ENCODE measurements at places on chromosomes 2 and 18.

DNA sequence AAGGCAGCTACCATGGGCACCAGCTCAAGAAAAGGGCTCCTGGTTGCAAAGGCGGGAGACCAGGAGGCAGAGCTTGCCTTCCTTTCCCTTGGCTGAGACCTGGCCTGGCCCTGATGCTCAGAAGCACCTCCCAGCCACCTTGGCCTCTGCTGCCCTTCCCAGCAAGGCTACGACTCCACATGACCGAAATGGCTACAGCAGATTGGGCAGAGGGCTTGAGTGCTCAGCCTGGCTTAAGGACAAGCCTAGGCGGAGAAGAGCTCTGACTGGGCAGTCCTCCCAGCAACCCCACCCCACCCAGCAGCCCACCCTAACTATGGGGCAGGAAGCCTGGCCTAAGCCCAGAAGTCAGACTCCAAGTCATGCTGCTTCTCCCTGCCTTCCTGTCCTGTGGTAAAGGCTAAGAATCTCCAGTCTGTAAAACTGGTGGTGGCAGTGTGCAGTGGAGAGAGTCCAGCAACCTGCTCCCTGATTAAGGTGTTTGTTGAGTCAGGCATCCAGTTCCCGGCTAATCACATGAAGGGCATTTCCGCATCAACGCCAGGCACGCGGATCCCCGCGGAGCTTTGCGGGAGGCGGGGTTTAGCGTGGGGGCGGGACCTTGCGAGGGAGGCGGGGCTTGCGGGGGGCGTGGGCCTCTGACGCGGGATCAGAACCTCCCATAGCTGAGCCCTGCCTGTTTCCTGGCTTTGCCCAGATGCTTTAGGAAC, 256.0 kb downstream of the BCL11A start:
- no peak for DNase-seq

- no peak for DNase-seq
Measured at GRCh38 chr2:74856004-74856578, 22.2 kb downstream of the HK2 start.

GRCh38 chr2:39119732-39120520, 925 bp downstream of the SOS1 start:
- peak; percentile 16 for DNase-seq

DNA sequence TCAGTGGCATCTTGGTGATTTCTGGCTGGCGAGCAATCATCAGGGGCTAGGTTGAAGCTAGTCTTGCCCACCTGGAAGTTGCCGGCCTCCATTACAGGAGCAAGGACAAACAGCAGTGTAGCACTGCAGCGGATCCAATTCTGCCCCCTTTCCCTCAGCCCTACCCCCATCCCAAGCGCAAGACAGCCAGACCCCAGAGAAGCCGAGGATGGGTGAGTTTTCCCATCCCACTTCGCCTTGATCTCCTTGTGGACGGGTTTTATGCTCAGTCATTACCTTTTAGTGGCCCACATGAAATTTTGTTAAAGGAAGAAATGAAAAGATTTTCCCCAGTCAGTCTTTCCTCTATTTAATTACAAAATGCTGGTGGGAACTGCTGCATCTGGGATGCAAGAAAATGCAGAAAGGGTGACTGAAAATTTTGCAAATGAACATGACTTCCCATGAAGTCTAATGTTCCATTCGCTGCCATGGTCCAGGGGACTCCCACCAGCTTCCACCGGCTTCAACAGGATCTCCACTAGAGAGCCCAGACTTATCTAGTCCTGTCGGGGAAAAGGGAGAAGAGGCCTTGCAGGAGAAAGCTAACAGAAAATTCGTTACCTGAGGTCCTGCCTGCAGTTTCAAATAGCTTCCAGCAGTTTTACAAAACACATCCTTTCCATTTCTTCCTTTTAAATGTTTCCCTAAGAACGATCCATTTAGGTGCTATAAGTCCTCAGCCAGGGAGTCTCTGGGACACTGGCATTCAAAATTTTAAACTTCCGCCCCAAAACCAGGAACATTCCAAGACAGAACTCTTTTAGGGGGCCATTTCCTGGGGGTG, 1.9 kb upstream of the HOXD9 start:
- DNase-seq, result no peak

DNA sequence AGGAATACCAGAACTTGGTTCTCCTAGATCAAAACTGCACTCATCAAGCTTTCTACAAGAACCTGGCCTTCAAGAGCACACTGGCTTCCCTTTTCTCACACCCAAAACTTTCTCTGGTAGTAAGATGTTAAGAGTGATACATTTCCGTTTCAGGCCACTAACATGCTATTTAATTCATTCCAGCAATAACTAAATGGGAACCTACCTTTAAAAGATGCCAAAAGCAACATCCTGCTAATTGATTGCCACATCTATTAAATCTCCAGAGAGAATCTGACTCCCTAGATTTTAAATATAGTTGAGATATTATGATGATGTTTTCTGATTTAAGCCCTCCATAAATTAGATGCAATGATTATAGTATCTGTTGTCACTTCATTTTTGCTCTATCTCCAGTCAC, 71.6 kb downstream of the KCTD18 start:
- DNase-seq, result no peak

DNA sequence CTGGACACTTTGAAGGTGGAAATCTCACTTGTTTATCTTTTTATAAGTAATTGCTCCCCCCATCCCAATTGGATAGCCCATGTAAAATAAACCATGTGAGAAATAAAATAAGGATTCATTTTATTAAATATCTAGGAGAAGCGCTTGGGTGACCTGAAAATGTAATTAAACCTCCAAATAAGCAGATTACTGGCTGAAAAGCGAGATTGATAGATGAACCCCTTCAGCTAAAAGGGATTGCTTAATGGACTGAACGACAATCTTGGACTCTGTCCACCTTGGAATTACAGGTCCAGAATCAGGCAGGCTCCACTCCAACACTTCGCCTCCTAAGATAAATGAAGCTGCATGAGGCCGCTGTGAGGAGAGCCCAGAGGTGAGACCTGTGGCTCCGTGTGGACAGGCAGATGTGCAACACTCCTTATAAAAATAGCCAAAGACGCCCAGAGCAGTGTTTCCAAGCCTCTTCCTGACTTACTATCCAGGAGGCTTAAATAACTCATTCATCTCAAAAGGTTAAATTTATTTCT, 441.5 kb downstream of the MTX2 start:
- DNase-seq, result no peak

DNA sequence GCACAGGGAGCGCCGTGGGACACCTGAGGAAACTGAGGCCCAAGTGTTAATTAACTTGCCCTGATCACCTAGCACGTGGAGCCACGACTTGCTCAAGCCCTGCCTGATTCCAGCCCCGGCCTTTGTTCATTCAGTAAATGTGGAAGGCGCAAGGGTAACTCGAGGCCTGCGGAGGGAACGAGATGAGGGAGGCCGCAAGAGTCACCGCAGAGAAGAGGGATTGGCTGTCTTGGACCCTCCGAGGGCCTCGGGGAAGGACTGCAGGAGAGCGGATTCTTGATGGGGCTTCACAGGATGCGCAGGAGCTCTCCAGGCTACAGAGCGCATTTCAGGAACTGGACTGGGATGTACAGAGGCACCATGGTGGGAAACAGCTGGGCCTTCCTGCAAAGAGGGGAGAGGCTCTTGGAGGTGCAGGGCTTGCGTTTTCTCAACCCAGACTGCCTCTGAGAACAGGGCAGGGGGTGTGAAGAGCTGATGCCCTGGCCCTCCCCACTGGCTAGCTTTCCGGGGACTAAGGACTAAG, 511 bp upstream of the ANKMY1 start:
- no peak for DNase-seq

GRCh38 chr2:176395273-176395854, 126.1 kb downstream of the MTX2 start:
- no peak for DNase-seq

DNA sequence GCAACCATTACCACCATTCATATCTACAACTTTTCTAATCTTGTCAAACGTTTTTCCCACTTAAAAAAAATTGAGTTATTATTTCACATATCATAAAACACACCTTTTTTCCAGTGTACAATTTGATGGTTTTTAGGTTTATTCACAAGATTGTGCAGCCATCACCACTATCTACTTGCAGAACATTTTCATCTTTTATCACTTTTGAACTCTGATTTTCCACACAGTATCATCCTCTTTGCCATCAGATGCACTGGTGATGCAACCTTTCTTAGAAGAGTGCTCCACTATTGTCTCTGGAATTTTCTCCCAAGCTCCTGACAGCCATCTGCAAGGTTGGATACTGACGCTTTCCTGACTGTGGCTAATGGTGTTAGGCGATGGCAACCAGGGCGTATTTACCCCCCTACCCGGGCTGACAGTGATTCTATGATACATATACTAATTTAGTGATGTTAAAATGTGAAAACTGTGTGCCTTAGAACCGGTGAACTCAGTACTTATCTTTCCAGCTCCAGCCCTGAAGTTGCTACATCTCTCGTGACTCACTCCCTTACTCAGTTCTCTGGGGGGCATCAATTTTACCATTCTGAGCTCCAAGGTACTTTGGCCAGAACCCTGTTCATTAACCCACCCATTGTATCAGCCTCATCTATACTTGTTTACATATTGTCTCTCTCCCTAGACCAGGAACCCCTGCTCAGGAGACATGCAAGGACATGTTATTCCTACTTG, 105.4 kb upstream of the SPRED2 start:
- no peak for DNase-seq

DNA sequence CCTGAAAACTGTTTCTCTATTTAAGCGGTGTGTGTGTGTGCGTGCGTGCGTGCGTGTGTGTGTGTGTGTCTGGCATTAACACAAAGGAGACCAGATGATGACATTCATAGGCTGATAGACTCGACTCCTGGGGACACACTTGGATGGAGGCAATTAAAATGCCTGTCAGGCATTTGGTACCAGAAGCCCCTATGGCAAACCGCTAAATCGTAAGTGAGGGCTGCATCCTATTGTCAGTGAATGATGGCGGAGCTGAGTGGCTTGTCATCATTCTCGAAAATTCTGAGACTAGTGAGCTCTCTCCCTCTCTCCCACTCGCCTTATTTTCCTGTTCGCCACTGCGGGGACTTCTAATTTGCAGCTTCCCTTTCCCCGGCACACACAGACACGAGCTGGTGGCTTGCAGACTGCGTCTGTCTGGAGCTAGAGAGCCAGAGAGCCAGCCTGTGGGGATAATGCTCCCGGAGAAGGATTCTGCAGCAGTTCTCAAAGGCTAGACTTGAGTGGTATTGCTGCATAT, 155.4 kb downstream of the MAP2 start:
- no peak for DNase-seq

- DNase-seq, result no peak
Measured at GRCh38 chr18:29982218-29982617, 1060.3 kb downstream of the DSC3 start.

- DNase-seq, result no peak
Measured at GRCh38 chr2:237731663-237732062, 66.9 kb upstream of the RBM44 start.

- DNase-seq, result no peak
Measured at GRCh38 chr2:170587117-170587516, 128.0 kb upstream of the SP5 start.

GRCh38 chr2:142044197-142044596, 86.6 kb downstream of the LRP1B start:
- DNase-seq, result no peak

DNA sequence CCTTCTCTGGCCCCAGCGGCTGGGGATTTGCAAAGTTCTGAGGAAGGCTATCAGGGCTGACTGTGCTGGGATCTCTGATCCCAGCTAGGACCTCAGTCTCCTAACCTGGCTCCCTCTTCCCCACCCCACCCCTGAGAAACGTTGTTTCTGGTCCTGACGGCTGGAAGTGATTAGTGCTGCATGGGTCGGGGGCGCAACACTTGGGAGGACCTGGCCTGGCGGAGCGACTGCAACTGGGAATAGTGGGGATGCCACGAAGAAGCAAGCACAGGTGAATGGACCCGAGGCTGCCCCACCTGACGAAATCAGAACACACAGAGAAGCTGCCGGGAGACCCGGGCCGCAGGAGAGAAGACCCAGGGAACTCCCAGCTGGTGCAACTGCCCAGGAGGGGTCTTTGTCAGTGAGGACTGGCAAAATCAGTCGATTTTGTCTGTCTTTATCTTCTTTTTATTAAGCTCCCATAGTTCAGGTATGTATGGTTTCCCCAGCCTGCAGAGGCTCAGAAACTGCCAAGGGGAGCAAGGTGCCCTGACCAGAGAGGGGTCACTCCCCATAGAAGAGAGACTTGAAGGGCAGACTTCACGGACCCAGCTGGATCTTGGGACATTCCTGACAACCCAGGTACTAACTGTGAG, 656 bp upstream of the LBX2 start:
- no peak for DNase-seq

GRCh38 chr2:66264354-66264753, 170.6 kb upstream of the MEIS1 start:
- no peak for DNase-seq
